ENCODE measurements at places on chromosomes 4 and X.

GRCh38 chr4:112425823-112426222, 90.2 kb downstream of the NEUROG2 start:
- no peak for DNase-seq

GRCh38 chr4:54661169-54661568, 3.4 kb downstream of the KIT start:
- no peak for DNase-seq

DNA sequence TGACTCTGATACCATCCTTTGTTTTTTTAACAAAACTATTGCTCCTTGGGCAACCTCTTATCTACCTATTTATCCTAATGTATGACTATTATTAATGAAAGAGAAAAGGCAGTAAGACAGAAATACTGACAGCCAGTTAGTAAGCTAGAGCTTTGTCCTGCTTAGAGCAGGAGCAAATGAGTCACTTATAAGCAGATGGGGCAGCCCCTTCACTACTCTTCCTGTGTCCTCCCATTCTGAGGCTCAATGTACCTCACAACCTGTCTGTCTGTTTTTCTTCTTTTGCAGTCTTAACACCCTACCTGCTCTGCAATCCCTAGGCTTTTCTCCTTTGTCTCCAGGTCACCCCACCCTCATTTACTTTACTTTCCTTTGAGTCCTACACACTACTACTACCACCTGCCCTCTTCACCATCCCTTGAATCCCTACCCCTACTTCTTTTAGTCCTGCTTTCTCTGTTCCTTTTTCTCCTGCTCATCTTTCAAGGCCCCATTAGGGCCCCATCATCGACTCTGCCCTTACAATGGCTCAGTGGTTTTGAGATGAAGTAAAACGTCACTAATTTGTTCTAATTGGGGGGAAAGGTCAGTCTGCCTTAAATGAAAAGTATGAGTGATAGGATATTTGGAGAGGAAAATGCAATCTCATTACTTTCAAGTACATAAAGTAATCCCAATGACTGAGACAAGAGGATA, 294.3 kb downstream of the GUCY2F start:
- DNase-seq: no peak

GRCh38 chrX:126900937-126901336, 81.4 kb downstream of the PRR32 start:
- no peak for DNase-seq

- DNase-seq: no peak
Observed at GRCh38 chr4:41512596-41512995, 25.4 kb upstream of the LIMCH1 start.

- DNase-seq: no peak
Observed at GRCh38 chr4:133162941-133163340, 13.8 kb downstream of the PCDH10 start.

- no peak for DNase-seq
Observed at GRCh38 chr4:153919667-153920066, 130.8 kb upstream of the SFRP2 start.

GRCh38 chr4:52657292-52657617, 1.8 kb downstream of the USP46 start:
- DNase-seq: no peak

DNA sequence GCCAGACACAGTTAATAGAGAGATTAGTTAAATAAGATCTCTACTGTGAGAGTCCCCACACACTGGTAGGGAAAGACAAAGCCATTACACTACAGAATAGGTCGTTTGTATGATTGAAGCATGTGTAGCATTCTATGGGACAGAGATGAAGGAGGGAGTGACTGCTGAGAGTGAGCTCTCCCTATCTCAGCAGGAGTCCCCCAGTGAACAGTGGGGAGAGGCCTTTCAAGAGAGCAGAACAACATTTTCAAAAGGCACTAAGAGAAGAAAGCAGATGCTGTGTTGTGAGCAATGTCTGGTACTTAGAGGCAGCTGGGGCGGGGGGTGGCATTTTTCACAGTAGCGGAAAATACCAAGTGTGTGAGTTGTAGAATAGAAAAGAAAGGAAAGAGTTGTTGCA, 413.6 kb downstream of the AFF2 start:
- DNase-seq: no peak

GRCh38 chr4:149931431-149931830, 115.8 kb upstream of the IQCM start:
- DNase-seq: no peak

- DNase-seq: peak; percentile 47
Observed at GRCh38 chr4:68375667-68376559, 26.0 kb upstream of the YTHDC1 start.

- DNase-seq: no peak
Observed at GRCh38 chr4:122167369-122167768, 15.2 kb downstream of the BLTP1 start.

GRCh38 chr4:183443655-183444213, 702 bp upstream of the CDKN2AIP start:
- DNase-seq: no peak

GRCh38 chrX:37993837-37994619, 12.3 kb upstream of the SYTL5 start:
- peak; percentile 95 for DNase-seq

- no peak for DNase-seq
Observed at GRCh38 chr4:38154681-38155588, 194.7 kb downstream of the PTTG2 start.

DNA sequence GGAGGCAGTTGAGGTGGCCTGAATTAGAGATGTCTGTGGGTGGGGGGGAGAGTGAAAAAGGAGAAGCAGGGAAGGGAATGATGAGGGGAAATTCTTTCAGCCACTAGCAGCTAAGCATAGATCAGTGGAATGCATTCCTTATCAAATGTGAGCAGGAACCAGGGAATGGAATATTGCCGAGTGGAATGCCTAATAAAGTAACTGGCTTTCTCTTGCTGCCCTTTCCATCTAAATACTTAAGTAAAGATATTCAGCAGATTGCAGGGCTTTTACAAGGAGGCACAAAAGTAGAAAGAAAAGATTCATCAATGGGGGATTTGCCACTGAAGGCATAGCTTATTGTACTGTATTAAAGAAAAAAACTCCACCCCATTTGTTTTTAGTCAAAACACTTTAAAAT, 263.0 kb upstream of the RPS6KA3 start:
- no peak for DNase-seq

DNA sequence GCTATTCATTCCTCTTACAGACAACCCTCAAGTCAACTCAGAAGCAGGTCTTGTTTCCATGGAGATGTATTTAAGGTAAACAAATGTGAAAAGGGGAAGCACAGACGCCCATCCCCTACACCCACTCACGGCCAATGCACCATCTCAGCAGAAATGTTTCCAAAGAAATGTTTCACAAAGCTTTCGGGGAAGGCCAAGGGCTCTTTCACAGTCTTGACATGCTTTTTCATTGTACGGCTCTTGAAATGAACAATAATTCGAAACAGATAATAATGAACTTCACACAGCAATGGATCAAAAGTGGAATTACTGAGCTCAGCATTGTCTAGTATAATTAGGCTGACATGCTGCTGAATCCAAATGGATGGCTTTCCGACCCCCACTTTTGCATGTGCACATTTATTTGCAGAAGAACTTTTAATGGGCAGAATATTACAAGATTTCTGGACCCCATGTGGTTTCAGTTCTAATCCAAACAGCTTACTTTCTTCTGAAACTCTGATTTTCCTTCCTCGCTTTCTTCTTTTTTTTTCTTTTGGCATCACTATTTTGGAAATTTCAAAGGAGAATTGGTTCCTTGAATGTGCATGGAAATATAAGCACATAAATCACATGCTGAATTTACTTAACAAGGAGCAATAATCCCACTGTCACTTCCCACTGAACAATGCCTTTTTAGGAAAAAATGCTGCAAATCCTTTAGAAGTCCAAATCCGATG, 160.9 kb downstream of the SMIM20 start:
- no peak for DNase-seq

DNA sequence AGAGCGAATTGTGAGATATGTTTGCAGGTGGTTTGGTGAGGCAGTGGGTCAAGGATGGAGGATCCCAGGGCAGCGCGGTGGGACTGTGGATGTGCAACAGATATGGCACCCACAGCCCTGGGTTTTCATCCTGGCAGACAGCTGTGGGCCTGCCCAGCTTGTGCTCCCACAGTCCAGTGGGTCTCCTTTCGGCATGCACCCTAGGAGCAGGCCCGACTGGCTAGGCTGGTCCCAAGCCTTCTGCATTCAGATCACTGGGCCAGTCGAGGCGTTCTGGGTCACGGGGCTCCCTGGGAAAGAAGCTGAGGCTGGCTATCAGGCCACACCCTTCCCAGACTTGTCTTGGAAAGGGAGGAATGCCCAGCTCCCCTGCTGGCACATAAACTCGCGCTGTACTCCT, 2289.6 kb downstream of the ARAP2 start:
- DNase-seq: no peak

DNA sequence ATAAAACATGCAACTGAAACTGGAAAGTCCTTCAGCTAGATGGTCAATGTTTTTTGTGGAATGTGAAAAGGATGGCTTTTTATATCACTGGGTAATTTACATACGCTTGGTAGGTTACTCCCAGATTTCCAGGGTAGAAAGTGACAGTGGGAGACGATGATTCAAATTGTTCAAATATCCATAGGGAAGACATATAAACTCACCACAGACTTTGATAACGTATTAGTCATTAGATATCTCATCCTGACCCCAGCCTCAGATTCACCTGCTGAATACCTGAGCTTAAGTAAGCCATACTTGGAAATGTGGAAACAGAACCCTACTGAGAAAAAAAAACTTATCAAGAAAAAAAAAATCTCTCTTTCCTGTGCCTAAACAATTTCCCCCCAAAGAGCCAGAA, 169.4 kb downstream of the ZNF674 start:
- no peak for DNase-seq

DNA sequence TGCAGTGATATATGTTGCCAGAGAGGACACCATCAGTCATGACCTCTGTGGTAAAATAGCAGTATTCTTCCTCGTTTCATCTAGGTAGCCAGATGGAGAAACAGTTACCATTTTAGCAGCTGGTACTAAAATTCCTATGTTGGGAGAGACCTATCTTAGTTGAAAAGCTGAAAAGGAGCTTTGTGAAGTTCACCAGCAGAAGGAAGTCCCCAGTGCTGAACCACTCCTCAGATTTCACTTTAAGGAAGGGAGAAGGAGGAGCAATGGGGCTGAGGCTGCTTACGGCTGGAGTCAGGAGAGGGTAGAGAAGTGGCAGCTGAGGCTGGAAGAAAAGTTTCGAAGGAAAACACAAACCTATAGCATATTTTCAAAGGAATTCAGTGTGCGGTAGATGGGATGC, 103.7 kb downstream of the ATXN3L start:
- DNase-seq: no peak

GRCh38 chr4:26861434-26862186, 969 bp downstream of the STIM2 start:
- DNase-seq: no peak

- DNase-seq: no peak
Observed at GRCh38 chr4:161585011-161585410, 578.8 kb downstream of the FSTL5 start.

GRCh38 chr4:911221-911751, 20.8 kb downstream of the GAK start:
- no peak for DNase-seq

- no peak for DNase-seq
Observed at GRCh38 chr4:7193030-7193958, 956 bp downstream of the SORCS2 start.

DNA sequence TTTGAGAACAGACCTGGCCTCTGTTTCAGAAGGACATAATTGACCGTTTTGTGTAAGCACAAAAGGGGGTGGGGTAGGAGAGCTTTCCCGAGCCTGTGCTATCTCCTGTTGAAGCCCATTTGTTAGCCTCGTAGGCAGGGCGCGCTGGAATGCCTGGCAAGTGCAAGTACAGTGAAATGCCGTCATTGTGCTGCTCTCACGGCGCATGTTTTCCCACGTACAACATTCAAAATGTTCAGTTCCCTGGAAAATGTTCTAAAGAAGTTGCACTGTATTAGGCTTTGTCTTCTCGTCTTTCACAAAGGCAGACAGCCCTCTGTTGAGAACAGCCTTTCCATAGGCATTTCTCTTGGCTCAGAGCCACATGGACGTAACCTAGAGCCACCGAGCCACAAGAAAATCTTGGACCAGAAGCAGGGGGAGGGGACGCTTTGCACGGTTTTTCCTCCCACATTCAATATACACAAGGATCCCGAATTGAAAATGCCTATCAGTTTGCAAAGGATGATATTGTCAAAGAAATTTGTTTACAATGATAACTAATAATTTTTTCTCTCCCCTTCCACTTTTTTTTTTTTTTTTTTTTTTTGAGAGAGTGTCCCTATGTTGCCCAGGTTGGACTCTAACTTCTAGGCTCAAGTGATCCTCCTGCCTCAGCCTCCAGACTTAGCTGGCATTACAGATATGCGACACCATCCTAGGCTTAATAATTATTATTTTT, 54.6 kb upstream of the RAPGEF2 start:
- no peak for DNase-seq

DNA sequence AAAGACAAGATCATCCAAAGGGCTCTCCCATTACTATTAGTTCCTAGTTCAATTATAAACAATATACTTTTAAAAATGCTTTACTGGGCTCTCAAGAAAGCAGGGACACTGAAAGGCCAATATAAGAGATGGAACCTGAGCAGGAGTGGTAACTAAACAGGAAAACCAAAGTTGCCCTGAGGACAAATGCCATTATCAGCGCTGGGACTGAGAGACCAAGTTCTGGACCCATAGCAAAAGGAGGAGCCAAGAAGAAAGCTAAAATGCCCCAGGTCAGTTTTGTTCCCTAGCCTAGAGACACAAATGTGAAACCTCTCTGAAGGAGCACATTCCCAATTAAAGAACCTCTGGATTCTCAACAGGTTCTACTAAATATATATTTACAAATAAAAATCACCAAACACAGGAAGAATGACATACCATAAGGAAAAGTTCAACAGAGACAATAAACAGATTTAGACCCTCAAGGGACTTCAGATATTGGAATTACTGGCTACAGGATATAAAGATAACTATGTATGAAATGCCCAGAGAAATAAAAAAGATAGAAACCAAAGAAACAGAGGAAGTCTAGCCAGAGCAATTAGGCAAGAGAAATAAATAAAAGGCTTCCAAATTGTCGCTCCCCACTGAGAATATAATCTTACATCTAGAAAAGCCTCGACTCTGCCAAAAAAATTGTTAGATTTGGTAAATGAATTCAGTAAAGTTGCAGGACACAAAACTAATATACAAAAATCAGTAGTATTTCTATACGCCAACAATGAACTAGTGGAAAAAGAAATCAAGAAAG, 67.1 kb downstream of the KLHL8 start:
- DNase-seq: no peak

DNA sequence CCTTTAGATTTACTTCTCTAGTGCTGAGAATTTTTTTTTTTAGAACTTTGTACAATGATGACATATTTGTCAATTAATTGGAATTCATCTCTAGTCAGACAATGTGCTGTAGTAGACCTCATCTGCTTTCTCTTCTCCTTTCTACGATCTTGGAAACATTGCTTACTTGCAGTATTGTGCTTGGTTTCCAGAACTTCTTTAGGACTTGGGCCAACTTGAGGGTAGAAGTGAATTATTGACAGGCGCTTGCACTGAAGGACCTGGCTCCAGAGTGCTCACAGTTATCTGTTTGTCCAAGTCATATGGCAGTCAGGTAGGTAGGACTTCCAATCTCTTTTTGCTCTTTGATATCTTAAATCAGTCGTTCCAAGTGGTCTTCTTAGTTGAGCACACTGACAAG, 39.6 kb downstream of the FNIP2 start:
- DNase-seq: no peak
